H54 (cell line): ENCODE measurements at places on chromosomes 7 and 10.

- no peak for DNase-seq
Observed at GRCh38 chr7:2966466-2967078, 77.1 kb downstream of the CARD11 start.

DNA sequence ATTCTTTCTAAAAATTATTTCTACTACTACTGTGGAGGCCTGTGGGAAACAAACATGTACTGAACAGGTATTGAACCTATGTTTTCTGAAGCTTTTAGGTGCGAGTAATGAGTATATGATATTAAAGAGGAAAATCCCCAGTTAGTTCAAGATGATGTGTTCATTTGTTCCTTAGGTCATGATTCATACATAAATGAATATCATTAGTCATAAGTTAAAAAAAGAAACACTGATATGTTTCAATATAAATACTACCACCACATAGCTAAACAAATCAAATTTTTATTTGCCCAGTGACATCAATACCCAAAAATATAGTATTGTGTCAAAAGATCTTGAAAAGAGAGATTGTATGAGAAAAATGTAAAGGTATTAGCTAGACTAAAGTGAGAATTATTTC, 210.7 kb upstream of the GNAI1 start:
- no peak for DNase-seq

- DNase-seq: no peak
Observed at GRCh38 chr10:71597821-71598498, 121.6 kb downstream of the C10orf105 start.

- DNase-seq: no peak
Observed at GRCh38 chr7:139671967-139672366, 105.8 kb downstream of the HIPK2 start.

DNA sequence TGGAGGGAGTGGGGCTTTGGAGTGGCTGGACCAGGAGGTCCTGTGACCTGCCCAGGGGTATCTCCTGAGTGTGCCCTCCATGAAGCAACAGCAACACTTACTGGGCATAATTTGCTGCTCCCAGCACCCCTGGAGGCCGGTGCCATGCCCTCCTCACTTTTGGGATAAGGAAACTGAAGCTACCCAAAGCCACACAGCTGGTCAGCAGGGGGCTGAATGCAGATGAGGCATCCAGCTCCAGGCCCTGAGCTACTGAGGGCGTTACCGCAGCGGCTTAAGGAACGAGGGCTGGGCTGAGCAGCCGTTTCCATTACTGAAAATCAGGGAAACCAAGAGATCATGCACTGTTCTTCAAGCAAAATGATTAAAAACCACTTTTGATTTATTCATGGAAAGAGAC, 408.9 kb downstream of the GLRX3 start:
- DNase-seq: no peak

- DNase-seq: no peak
Observed at GRCh38 chr7:38317515-38317914, 44.1 kb upstream of the TARP start.

GRCh38 chr10:17003151-17003550, 126.5 kb downstream of the CUBN start:
- peak; percentile 24 for DNase-seq
